ENCODE measurements at places on chromosomes 7 and 10. TPM values are rescaled to one million over a fixed set of nuclear protein-coding genes. Genes with fewer than 3 reads are reported as not detected.

GRCh38 chr7:151707757-151708156 lies 169.2 kb downstream of the PRKAG2 start:
- H3K27ac ChIP-seq, result no peak overlapping the region
- no peak for DNase-seq
- H3K4me3 ChIP-seq, result no peak overlapping the region
- H3K4me1 ChIP-seq, result peaks cover 9% of the 10 kb centered on the region
- H3K27me3 ChIP-seq, result no peaks in the 10 kb centered on the region
- H3K36me3 ChIP-seq, result no peaks in the 10 kb centered on the region

GRCh38 chr10:677038-677437 lies 12.4 kb downstream of the DIP2C start:
- no peak for DNase-seq
- H3K36me3 ChIP-seq, result no peaks in the 10 kb centered on the region
- no peak overlapping the region for H3K4me3 ChIP-seq
- peaks cover 5% of the 10 kb centered on the region for H3K27me3 ChIP-seq
- H3K27ac ChIP-seq, result no peak overlapping the region

DNA sequence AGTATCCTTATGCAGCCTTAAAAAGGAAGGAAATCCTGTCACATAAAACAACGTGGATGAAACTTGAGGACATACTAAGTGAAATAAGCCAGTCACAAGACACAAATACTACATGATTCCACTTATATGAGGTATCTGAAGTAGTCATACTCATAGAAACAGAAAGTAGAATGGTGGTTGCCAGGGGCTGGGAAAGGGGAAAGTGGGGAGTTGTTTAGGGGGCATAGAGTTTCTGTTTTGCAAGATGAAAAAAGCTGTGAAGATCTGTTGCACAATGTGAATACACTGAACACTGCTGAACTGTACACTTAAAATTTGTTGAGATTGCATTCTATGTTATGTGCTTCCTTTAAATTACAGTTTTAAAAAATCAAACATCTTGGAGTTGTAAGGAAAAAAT lies 2.9 kb downstream of the NUP205 start:
- no peak for DNase-seq
- no peaks in the 10 kb centered on the region for H3K27me3 ChIP-seq
- H3K36me3 ChIP-seq, result peaks cover 22% of the 10 kb centered on the region

DNA sequence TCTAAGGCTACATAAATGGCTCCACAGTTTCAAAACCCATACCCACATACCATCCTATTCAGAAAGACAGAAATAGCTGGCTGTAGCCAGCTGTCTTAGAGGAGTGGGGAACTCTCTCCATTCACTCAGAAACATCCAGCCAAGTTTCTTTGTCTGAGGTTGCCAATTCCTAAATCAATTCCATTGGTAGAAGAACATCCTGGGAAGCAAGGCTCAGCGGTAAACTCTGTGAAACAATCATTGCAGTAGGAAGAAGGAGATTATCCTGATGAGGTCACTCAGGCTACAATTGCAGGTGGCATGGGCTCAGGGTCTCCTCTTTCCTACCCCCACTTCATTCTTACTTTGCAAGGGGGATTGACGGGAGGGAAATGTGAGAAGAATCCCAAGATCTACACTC lies 154.0 kb downstream of the ETV1 start:
- H3K36me3 ChIP-seq, result no peaks in the 10 kb centered on the region
- no peak overlapping the region for H3K4me3 ChIP-seq
- DNase-seq, result no peak
- H3K27me3 ChIP-seq, result no peaks in the 10 kb centered on the region
- no peak overlapping the region for H3K27ac ChIP-seq
- no peaks in the 10 kb centered on the region for H3K4me1 ChIP-seq

The STEAP4 gene
- not detected for total RNA-seq

The DMTF1 gene
- total RNA-seq, result 59.9 TPM

Data from activated naive CD8-positive, alpha-beta T cell treated with anti-CD3 and anti-CD28 coated beads for 36 hours (primary cell).